Motor neuron (in vitro differentiated cells): ENCODE measurements at places on chromosomes 16 and 17. TPM values are rescaled to one million over a fixed set of nuclear protein-coding genes. Genes with fewer than 3 reads are reported as not detected.

- ATAC-seq = no peak
Measured at GRCh38 chr16:74726716-74727115, 26.1 kb upstream of the MLKL start.

DNA sequence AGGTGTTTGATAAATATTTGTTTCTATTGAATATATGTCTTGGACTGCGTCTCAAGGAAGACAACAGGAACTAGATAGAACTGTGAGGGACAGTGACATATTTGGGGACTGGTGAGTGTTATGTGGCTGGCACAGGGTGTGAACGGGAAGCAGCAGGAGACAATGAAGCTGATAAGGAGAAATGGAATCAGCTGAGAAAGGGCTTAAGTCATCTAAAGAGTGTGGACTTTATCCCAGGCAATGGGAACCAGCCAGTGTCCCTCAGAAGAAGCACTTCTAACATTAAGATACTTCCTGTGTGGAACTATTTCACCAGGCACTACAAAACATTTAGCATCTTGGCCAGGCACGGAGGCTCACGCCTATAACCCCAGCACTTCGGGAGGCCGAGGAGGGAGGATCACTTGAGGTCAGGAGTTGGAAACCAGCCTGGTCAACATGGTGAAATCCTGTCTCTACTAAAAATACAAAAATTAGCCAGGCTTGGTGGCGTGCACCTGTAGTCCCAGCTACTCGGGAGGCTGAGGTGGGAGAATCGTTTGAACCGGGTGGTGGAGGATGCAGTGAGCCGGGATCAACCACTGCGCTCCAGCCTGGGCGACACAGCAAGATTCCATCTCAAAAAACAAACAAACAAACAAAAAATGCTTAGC lies 41.2 kb downstream of the ARHGAP17 start:
- no peak for ATAC-seq

- ATAC-seq = no peak
Measured at GRCh38 chr16:72050769-72051464, 3.4 kb upstream of the HP start.

DNA sequence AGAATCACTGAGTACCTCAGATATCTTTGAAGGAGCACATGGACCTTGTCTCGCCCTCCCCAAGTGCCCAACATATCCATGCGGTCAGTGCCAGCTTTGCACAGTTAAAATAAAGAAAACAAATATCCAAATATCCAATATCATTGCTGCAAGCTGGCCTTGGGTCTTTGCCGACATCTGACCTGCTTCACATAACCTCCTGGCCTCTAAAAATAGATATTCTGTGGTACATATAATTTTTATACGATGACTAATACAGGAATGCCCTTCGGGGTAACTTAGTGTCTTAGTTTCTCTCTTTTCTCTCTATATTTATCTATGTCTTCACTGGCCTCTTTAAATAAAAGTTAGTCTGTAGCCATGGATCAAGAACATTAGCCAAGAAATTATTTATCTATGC lies 67.8 kb downstream of the MAF start:
- no peak for ATAC-seq

GRCh38 chr16:17983847-17984639 lies 352.5 kb downstream of the NPIPA8 start:
- no peak for ATAC-seq

- ATAC-seq = no peak
Measured at GRCh38 chr16:69712914-69713581, 13.3 kb downstream of the NQO1 start.

DNA sequence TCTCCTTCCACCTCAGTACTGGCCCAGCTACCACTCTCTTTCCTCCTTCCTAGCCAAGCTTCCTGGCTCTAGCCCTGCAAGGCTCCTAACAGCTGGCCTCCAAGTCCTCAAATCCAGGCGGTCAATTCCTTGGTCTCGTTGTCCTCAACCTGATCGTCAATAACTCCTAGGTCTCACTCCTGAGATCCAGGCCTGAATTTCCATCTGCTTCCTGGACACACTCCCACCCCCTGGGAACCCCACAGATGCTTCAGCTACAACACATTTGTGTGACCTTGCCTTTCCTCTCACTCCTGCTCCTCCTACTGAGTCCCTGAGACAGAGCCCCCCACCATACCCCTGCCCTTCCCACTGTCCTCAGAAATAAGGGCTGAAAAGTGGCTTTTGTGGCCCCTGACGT lies 2.3 kb downstream of the ENKD1 start:
- ATAC-seq = no peak

- ATAC-seq = no peak
Measured at GRCh38 chr16:3873482-3874173, 6.9 kb downstream of the CREBBP start.

- no peak for ATAC-seq
Measured at GRCh38 chr16:75644240-75645012, 3.0 kb downstream of the KARS1 start.

GRCh38 chr17:4938688-4939545 lies 929 bp downstream of the SLC25A11 start:
- ATAC-seq = no peak

DNA sequence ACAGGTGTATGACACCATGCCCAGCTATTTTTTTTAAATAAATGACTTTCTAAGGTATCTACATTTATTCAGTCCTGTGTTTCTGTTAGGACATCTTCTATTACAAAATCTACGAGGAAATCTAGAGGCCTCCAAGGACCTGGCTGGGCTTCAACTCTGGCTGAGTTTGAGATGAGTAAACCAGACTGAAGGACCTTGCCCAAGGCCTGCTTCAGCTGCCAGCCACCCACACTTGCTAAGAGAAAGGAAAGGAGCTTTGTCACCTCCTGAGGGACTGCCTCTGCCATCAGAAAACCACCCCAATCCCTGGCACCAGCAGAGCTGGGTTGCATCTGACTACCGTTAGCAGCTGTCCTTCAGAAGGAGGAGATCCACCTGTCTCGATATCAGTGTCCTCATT lies 1.3 kb upstream of the MYO1D start:
- no peak for ATAC-seq

GRCh38 chr17:15265131-15265530 lies at the start of gene PMP22:
PMP22 (minus strand) TSS chr17:15265326; CDS start chr17:15260727, 4,599 bp downstream.
- ATAC-seq = no peak

DNA sequence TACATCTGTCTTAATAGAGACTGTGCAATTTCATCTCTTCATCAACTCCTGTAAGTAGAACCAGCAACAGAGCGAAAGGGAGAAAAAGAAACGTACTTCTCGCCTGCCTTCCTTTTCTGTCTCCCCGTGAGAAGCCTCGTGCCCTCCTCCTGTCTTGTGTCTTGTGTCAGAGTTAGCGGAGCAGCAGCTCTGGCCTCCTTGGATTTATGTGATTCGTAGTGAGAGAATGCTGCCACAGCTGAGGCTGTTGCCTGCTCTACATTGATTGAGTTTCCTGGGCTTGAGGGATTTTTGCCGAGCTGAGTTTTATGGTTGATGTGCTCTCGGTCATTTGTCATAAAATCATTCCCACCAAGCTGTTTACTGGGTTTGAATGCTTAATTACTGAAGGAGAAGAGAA lies 579.1 kb upstream of the RBFOX1 start:
- peak; percentile 96 for ATAC-seq

DNA sequence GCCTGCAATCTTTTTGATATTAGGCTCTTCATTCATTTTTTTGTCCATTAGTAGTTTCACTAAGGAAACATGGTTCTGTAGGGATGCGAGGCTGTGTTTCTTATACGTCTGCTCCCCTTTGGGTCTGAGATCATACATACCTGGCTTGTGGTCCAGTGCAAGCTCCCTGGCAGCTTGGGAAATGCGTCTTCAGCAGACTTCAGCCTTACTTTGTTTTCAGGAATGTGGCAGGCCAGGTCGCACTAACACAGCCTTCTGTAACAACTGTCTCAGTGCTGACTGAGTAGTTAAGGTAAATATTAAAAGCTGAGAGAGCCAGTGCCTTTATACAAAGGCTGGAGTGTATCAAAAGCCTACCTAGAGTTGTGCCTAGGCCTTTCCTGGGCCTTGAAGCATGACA lies 970.5 kb upstream of the EEF2KMT start:
- no peak for ATAC-seq

- ATAC-seq = no peak
Measured at GRCh38 chr17:54418467-54418866, 482.2 kb upstream of the TOM1L1 start.

DNA sequence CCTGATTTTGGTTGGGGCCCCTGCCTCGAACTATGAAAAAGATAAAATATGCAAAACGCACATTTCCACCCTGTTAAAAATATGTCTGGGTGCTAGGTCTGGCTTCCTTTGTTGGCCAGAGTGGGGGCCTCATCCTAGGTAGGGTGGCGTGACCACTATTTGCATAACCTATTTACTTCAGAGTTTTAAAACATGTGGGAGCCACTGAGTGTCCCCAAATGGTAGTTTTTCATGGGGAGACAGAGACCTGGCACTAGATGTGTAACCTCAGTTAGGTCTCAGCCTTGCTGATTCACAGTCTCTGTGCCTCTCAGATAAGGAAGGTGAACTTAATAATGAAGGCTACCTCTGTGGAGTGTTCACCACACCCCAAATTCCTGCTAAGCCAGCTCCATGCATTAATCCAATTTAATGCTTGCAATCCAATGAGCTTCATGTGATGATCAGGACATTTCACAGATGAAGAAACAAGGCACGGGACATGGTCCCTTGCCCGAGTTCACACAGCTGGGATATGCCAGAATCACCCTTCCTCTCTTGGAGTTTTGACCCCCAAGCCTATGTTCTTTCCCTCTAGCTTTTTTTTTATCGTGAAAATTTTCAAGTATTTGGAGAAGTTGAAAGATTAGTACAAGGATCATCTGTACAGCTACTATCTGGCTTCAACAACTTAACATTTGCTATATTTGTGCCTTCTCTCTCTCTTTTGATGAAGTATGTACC lies 103.4 kb downstream of the IRF8 start:
- ATAC-seq = no peak

- ATAC-seq = no peak
Measured at GRCh38 chr16:9050102-9050830, 41.2 kb upstream of the HAPSTR1 start.

DNA sequence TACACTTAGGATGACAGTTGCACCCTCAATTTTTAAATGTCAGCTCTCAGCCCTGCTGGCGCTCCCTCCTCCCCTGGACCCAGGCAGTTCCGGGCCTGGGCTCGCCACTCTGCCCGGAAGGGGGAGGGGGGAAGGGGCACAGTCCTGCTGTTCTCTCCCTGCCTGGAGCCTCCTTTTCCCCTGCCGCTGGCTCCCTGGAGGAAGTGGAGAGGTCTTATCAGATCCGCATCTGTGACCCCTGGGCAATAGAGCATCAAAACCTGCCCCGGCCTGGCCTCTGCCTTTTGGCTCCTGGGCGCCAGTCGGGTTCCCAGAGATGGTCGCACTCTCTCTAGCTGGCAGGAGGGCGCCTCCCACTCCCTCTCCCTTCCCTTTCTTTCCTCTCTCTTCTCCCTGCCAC lies 149.3 kb downstream of the IRF8 start:
- no peak for ATAC-seq

DNA sequence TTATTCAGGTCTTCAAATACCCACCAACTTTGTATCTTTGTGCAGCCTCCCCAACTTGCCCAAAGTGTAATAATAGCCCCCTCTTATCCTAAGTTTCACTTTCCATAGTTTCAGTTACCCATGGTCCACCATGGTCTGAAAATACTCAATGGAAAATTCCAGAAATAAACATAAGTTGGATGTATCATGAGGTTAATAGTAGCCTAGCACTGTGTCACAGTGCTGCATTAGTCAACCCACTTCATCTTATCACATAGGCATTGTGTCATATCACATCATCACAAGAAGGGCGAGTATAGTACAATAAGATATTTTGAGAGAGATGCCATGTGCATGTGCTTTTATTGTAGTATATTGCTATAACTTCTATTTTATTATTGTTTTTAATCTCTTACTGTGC lies 21.9 kb downstream of the OMG start:
- no peak for ATAC-seq

DNA sequence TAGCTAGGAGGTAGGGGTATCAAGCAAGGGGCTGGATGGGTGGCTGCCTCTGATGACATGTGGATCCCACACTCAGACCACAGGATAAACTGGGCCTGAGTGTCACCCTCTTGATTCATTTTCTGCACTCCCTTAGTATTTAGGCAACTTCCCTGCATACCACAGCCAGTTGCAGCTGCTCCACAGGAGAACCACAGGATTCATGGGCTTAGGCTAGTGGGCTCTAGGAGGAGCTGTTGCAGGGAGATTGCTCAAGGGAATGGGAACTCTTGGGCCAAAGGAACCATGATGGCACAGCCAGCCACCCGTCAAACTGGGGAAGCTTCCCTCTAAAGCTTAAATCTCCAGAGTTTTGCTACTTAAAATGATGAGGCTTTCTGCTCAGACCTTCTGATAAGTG lies 269.7 kb upstream of the ASIC2 start:
- ATAC-seq = no peak

DNA sequence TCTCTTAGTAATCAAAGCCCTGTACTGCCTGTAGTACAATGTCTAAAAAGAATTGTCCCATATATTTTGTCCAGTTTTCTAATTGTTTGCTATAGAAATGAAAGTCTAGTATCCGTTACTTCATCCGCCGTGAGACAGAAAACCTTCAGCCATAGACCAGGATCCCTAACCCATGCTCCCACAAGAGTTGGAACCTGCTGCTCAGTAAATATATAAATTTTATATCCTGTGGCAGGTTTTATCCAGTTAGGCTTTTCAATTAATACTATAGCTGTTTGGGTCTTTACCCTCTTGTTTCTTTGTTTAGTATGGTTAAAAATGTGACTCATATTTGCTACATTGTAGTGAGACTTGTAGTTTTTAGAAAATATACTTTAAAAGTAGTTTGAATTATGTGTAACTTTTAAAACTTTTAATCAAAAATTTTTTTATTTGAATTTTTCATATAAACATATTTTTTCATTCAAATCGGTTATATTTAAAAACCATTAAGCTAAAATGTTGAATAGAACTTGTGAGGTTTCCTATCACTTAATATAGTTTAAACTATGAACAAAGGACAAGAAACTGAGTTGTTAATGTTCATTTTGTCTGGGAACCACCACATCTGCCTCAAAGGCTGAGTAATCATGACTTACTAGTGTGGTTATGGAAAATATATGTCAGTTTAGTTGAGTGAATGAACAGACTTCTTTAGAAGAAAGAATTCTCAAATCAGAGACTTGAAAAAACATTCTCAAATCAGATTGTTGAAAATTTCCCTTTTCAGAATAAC lies 54.8 kb downstream of the VMP1 start:
- ATAC-seq = peak; percentile 18

GRCh38 chr17:44829523-44830358 lies at the start of gene GJC1:
GJC1 (minus strand) TSS chr17:44830287; CDS start chr17:44805817, 24,470 bp downstream.
- peak; percentile 73 for ATAC-seq

DNA sequence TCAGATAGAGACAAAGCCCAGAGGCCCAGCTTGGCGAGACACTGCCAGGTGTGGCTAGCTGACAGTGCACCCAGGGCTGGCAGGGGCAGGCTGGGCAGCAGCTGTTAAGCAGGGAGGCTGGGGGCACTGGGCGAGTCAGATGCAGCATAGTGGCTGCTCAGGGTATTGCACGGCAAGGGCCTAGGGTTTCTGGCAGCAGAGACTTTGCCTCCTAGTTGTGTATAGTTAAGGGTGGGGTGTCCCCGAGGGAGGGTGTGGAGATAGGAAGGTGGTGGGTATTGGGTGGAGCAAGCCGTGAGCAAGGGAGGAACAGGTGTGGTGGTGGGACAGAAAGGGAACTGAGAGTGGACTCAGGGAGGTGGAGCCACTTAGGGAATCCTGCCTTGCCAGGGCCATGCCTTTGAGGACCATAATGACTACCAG lies 66.0 kb downstream of the SMPD3 start:
- ATAC-seq = no peak

- no peak for ATAC-seq
Measured at GRCh38 chr17:65023791-65024190, 32.7 kb downstream of the GNA13 start.

Gene MLLT6
- total RNA-seq = 27.4 and 39.6 TPM in 2 replicates

Gene CDH5
- 1.2 and 1.8 TPM in 2 replicates for total RNA-seq

Gene GJD3
- total RNA-seq = 2.6 and 2.8 TPM in 2 replicates

Gene KRTAP4-11
- total RNA-seq = not detected in 2 replicates

Gene MYH8
- under 0.01 and 0.06 TPM in 2 replicates for total RNA-seq

Gene QRICH2
- total RNA-seq = 5.4 and 5.6 TPM in 2 replicates

Gene CACNA1H
- total RNA-seq = 3.8 TPM in 1 of 2 replicates, not detected in the other
